ENCODE measurements at places on chromosomes 16 and 17.

DNA sequence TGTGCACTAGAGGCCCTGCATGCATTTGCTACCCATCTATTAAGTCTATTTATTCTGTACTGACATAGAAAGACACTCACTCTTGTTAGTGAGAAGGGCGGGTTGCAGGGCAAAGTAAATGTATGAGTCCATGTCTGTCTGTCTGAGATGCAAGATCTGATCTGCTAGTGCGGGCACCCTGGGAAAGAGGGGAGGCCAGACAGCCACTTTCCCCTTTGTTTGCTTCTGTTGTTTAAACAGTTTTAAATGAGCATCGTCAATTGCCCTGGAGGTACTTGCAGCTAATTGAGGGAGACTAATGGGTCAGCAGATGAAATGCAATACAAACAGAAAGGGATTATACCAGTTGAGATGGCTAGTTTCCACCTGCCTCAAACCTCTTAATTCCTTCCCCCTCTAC lies 24.9 kb downstream of the SCNN1G start:
- DNase-seq = no peak

- no peak for DNase-seq
Measured at GRCh38 chr17:45013021-45013997, 38.1 kb downstream of the DCAKD start.

DNA sequence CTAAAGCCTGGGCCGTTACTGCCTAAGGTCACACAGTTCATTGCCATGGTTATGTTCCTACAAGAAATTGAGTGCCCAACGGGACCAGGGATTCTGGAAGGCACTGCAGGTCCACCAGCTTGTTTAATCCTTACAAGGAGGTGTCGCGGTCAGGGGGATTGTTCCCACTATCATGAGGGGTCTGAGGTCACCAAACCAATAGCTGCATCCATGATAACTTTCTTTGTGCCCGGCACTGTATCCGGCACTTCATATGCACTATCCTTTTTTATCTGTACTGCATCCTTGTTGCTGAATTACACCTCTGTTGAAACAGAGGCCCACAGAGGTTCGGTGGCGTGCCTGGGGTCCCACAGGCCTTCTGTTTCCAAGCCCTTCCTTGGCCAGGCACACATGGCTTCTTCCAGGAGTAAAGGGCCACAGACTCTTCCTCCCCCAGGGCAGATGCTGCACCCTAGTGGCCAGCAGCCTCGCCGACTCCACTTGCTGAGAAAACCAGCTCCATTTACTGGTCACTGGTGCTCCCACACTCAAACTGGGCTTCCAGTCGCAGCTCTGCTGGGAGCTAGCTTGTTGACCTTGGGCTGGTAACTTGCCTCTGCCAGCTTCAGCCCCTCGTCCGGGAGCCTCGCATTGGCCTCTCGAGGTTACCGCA lies 82.0 kb upstream of the PLCG2 start:
- DNase-seq = no peak

GRCh38 chr16:49855280-49855821 lies 561 bp downstream of the ZNF423 start:
- no peak for DNase-seq

DNA sequence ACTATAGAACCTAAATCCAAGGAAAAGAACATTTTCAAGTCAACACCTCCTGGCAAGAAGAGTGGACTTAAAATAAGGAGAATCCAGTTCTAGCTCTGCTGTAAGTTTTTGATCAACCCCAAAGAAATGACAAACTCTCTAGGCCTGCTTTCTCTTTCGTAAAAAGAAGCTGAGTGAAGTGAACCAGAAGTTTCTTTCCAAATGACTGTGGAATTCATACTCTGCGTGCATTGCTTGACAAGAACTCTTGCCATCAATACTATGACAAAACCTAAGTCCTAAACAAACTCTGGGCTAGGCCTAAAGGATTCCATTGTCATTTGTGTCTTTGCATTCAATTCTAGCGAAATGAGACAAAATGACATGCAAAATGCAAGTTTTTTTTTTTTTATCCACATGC lies 187.5 kb upstream of the SOX9 start:
- DNase-seq = no peak

- DNase-seq = no peak
Measured at GRCh38 chr17:76492123-76492988, 8.9 kb downstream of the RHBDF2 start.

DNA sequence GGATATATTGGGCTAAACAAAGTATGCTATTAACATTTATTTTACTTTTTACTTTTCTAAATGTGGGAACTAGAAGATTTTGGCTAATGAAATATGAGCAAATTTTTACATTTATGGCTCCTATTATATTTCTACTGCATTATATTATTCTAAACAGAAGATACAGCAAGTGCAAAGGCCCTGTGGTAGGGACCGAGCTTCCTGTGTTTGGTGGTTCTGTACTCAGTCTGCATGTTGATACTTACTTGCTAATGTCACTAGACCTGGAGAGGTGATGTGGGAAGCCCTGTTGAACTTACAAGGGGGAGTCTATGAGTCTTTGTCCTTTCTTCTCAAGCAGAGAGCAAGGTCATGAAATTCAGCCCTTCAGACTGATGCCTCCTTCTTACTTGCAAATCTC lies 10.0 kb upstream of the IRX3 start:
- DNase-seq = no peak

DNA sequence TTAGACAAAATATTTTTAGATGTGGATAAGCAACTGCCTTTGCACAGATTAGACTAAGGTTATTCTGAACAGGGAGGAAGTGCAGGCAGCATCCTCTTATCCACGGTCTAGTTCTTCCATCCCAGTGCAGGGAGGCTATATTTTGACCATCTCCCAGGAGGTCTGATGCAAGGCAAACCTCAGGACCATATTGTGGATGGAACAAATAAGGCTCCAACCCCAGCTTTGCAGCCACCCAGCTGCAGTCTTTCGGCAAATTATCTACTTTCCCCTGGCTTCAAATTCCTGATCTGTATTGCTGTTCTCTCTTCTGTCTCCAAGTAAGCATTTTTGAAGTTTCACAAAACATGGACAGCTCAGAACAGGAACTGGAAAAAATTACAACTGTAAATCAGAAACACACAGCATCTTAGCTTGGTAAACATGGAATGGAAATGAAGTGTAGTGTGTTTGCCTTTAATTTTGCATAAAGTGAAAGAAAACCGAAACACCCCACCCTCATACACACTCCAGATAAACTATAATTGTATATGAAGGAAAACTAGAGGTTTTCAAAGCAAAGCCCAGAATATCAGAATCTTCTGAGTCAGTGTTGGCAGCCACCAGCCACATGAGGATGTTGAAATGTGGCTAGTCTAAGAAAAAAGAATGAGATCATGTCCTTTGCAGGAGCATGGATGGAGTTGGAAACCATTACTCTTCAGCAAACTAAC lies 33.5 kb upstream of the MON1B start:
- DNase-seq = no peak

DNA sequence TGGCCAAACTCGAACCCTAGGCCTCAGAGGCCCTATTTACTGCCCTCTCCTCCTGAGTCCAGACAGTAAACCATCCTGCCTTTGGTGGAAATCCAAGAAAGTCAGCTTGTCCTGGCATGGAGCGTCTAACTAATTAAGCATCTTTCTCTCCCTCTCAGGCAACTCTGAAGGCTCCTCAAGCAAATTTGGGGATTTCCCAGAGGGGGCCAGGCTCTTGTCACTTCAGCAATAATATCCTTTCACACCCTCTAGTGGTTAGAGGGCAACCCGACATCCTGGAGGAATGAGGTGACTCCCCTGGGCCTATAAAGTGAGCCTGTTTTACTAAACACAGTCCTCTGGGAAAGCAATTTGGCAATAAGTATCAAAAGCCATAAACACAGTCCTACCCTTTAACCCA lies 60.4 kb downstream of the NOG start:
- DNase-seq = no peak

- no peak for DNase-seq
Measured at GRCh38 chr17:47287068-47287467, 33.4 kb downstream of the ITGB3 start.

GRCh38 chr16:19210280-19210924 lies 42.4 kb downstream of the SYT17 start:
- DNase-seq = no peak

GRCh38 chr17:49247944-49248343 lies 17.4 kb upstream of the PHOSPHO1 start:
- DNase-seq = no peak

GRCh38 chr16:66548068-66548467 lies 1.9 kb downstream of the TK2 start:
- no peak for DNase-seq

- DNase-seq = no peak
Measured at GRCh38 chr16:67702130-67702529, 17.0 kb downstream of the GFOD2 start.

GRCh38 chr17:17141860-17142552 lies 64.1 kb downstream of the PLD6 start:
- no peak for DNase-seq

DNA sequence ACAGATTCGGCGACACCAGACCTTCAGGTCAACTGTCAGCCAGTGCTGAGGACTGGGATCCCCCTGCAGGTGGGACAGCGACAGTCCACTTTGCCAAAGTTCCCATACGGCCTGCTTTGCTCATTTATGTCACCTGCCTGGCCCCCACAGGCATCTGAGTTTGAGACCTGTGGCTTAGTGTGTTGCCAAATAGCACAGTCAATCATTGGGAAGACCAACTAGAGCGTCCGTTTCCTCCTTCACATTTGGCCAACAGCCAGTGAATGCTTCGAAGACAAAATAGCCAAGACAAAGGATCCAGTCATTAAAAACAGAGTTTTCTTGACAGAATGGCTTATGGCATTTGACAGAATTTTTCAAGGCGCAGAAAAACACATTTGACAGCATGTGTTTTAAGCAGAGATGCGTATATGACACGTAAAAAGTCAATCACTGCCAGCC lies 113.8 kb downstream of the ABCC12 start:
- DNase-seq = no peak

- DNase-seq = no peak
Measured at GRCh38 chr17:18139949-18140348, 31.4 kb downstream of the MYO15A start.

All from omental fat pad (tissue), 4 donors.